ENCODE measurements at places on chromosomes 4 and X.

GRCh38 chrX:4379071-4379470 is 665.6 kb upstream of the PRKX start:
- DNase-seq = no peak

GRCh38 chrX:9163214-9163709 is 129.3 kb upstream of the FAM9B start:
- DNase-seq = no peak

DNA sequence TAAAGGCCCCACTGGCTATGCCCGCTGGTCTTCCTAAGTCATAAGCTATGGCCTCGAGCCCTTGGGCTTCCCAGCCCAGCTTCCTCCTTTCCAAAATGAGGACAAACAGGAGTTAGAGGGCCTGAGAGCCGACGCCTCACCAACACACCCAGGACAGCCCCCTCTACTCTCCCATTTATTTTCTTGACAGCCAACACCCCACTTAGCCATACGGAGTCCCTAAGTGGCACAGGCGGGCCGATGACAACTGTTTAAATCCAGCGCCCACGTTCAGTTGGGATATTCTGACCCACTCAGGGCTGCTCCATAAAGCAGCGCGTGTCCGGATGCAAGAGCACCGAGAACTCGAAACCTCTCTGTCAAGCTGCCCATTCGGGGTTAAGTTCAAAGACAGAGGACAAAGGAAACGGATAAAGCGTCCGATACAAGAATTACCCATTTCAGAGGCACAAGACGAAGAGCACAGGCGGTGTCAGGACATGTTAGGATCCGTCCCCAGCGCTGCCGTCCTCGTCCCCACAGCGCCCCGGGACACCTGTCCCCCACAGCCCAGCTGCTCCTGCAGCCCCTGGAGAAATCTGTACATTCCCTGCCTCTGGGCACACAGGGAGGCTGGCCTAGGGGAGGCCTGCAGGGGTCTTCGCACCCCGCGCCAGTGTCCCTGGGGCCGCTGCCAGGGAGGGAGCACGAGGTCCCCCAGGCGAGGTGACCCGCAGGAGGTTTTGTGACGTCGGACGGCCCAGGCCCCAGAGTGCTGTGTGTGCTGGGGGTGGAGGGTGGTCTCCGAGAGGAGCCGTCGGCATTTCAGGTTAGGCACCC is 1.2 kb downstream of the PRKX start:
- peak; percentile 55 for DNase-seq

DNA sequence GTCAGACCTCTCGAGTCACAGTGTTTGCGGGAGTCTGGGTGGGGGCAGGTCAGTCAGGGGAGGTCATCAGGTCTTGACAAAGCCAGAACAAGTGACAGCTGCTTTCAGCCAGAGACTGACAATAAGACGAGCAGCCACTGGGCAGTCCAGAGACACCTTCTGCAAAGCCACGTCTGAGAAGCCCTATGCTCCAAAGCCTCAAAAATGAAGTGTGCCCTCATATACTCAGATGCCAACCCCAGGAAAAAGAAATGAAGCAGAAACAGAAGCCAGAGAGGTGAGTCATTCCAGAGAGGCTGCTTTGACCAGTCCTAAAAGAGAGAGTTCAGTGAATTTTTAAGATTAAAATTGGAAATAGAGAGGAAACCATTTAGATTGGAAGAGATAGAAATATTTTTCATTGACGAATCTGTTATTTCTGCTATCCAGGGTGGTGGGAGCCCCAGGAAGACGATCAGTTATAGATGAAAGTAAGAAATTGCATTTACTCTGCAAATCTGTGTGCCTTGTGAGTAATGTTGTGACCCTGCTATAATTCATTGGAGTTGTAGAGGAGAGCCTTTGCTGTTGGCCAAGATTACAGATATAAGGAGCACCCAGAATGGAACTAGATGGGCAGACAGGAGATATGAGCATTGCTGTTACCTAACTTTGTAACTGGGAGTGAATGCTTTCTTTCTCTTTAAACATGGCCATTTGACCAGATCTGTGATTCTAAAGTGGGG is 77.9 kb downstream of the LRRC66 start:
- DNase-seq = no peak

- no peak for DNase-seq
These were observed 84.5 kb downstream of the PRKG2 start for GRCh38 chr4:81130569-81130968.

DNA sequence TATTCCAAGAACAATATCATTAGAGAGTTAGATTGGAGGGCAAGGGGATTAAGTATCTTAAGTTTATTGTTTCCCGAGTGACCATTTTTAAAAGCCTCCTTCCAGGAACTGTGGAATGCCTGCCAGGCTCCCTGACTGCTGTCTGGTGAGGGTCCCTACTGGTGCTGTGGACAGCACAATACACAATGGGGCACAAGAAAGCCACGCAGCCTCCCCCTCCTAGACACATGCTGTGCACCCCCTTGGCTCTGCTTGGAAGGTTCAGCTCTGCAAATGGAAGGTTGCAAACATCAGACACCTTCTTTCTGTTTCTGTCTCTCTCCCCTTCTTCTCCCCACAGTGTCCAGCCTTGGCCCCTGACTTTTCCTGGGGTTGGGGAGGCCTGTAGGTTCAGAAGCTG is 153.2 kb downstream of the SHROOM3 start:
- peak; percentile 58 for DNase-seq

- no peak for DNase-seq
These were observed 528 bp downstream of the NSDHL start for GRCh38 chrX:152831391-152831790.

- DNase-seq = no peak
These were observed 1430.4 kb upstream of the TENM3 start for GRCh38 chr4:180812783-180813182.

DNA sequence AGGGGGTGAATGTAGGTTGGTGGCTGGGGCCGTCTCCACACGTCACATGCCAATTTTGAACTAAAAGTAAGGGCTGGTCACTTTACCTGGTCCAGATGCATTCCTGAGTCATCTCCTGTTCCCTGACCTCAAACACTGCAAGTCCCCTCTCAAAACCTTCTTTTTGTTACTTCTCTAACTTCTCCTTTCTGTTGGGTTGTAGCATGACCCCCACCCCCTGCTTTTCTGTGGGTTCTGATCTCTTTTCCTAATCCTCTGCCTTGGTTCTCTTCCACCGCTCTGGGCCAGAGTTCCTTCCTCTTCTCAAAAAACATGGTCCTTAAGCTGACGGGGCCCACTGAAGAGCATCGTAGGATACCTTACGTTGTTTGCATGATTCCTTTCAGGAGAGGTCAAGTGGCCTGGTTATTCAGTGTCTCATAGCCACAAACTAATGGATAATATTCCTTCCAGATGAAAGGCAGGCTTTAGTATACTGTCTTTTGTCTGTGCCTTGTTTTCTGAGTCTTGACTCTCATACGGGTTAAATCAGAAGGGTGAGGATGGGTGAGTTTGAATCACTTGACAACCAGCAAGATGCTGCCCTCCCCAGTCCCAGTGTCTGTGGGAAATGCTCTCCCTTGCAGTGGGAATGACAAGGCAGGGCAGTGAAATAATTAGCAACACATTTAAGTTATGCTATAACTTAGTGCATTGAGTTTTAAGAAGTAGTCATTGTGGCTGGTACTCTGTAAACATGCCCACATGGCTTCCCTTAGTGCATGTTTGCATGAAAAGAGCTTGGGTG is 15.1 kb downstream of the SMS start:
- DNase-seq = no peak

DNA sequence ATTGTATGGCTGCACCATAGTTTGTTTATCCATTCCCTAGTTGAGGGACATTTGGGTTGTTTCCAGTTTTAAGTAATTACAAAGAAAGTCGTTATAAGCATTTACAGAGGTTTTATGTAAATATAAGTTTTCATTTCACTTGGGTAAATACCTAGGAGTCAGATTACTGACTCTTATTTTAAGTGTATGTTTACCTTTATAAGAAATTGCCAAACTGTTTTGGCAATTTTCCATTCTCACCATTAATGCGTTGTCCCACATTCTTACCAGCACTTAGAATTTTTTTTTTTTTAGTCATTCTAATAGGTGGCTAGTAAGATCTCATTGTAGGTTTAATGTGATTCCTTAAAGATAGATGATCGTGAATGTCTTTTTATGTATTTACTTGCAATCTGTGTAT is 121.5 kb upstream of the NR3C2 start:
- no peak for DNase-seq

DNA sequence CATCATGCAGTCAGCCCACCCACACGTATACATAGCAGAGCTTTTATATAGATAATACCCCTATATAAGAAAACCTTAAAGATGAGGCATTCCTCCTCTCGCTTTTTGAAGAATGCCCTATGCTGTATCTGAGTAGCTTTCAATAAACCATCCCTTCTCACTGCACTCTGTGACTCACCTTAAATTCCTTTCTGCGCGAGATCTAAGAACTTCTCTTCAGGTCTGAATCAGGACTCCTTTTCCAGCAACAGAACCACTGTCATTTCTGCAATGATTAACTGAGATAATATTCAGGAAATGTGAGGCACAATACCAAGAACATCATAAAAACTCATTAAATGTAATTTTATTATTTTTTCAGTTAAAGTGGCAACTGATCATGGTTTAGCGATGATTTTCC is 76.4 kb upstream of the DCLK2 start:
- DNase-seq = no peak

DNA sequence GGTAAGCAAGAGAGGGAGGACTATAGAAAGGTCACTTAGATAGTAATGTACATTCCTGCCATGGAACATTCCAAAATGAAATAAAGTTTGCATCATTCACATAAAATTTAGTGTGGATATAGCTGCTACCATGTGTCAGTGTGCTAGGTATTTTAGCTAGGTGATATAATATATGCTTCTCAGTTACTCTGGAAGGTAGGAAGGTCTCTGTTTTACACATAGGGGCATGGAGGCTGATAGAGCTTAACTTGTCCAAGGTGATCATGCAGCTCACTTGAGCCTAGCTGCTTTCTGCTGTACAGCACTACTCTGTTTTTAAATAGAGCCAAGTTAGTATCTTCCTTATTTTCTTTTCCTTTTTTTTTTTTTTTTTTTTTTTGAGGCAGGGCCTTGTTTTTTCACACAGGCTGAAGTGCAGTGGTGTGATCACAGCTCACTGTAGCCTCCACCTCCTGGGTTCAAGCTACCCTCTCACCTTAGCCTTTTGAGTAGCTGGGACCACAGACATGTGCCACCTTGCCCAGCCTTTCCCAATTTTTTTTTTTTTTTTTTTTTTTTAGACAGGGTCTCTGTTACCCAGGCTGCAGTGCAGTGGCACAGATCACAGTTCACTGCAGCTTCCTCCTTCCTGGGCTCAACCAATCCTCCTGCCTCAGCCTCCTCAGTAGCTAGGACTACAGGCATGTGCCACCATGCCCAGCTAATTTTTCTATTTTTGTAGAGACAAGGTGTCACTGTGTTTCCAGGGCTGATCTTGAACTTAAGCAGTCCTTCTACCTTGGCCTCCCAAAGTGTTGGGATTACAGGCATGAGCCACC is 10.4 kb downstream of the AFF1 start:
- DNase-seq = no peak

- DNase-seq = no peak
These were observed 781.8 kb downstream of the FAM133A start for GRCh38 chrX:94455782-94456181.

DNA sequence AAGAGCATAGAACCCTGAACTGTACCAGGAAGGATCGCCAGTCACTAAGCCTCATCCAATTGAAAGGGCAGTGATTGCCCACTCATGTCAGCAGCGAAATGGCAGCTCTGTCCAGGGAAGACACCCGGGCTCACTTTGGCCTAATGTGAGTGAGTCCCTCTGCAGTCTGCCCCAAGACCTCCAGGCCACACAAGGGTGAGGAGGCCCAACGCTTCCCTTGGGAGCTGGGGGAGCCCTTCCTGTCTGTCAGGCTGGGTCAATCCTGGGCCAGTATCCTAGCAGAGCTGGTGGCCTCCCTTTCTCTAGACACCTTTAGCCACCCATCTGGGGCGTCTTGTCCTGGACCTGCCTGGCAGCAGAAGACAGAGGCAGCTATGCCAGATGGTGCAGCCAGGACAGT is 39.6 kb upstream of the GPC4 start:
- no peak for DNase-seq

GRCh38 chrX:38847206-38847902 is 46.1 kb downstream of the MID1IP1 start:
- no peak for DNase-seq

DNA sequence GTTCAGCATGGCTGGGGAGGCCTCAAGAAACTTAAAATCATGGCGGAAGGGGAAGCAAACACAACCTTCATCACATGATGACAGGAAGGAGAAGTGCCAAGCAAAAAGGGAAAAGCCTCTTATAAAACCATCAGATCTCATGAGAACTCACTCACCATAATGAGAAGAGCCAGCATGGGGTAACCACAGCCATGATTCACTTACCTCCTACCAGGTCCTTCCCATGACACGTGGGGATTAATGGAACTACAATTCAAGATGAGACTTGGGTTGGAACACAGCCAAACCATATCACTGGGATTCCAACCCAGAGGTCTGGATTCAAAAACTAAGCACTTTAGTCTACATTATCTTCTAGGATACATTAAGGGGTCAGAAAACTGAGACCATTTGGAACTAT is 609.6 kb upstream of the SPANXN1 start:
- no peak for DNase-seq
